ENCODE measurements at places on chromosomes 7 and 10. TPM values are rescaled to one million over a fixed set of nuclear protein-coding genes. Genes with fewer than 3 reads are reported as not detected.
A peak's percentile ranks its signal among the peaks of the same experiment; 100 is the strongest.

DNA sequence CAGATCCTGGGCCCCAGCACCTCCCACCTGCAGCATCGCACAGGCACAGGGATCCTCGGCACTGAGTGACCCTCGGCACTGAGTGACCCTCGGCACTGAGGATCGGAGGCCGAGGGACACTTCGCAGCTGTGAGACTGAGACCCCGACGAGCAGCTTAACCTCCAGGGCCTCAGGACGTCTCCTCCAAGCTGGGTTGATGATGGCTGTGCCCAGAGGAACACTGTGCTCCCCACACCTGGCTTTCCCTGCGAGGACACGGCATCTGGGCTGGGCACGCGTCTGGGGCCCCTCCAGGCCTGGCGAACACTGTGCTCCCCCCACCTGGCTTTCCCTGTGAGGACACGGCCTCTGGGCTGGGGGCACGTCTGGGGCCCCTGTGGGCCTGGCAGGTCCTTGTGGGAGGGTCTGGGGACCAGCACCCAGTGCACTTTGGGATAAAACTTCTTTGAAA, 158.3 kb upstream of the PPP2R2D start:
- H3K27ac ChIP-seq, result no peak overlapping the region
- H3K36me3 ChIP-seq, result no peaks in the 10 kb centered on the region
- peaks cover 3% of the 10 kb centered on the region for H3K27me3 ChIP-seq
- DNase-seq, result no peak
- no peaks in the 10 kb centered on the region for H3K4me1 ChIP-seq
- no peak overlapping the region for H3K4me3 ChIP-seq

GRCh38 chr7:94529516-94529915, 19.9 kb downstream of the CASD1 start:
- no peaks in the 10 kb centered on the region for H3K27me3 ChIP-seq
- no peaks in the 10 kb centered on the region for H3K4me1 ChIP-seq
- DNase-seq, result no peak
- H3K4me3 ChIP-seq, result no peak overlapping the region

- H3K4me3 ChIP-seq, result no peak overlapping the region
- H3K27me3 ChIP-seq, result no peaks in the 10 kb centered on the region
- H3K4me1 ChIP-seq, result no peaks in the 10 kb centered on the region
- no peak overlapping the region for H3K27ac ChIP-seq
Measured at GRCh38 chr7:107103369-107103768, 58.9 kb downstream of the PRKAR2B start.

DNA sequence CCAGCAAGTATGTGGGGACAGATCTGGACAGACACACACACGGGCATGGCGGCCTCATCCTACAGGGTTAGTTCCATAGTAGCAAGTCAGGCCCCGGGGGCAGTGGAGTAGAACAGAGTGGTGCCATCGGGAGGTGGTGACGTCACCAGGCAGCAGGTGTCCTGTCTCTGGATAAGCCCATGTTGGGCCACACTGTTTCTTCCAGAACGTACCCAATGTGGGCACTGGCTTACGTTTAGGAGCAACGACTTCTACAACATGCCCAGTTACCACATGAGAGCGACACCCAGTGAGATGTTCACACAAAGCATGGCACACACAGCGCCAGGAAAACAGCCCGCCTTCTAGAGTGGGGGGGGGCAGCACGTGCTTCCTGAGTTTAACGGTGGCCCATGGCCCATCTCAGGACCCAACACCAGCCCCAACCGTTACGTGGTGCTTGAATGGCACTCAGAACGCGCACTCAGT, 67.8 kb downstream of the CTBP2 start:
- no peaks in the 10 kb centered on the region for H3K36me3 ChIP-seq
- H3K4me3 ChIP-seq, result no peak overlapping the region
- H3K27me3 ChIP-seq, result no peaks in the 10 kb centered on the region
- peak overlapping the region; percentile 59 for H3K27ac ChIP-seq
- peaks cover 35% of the 10 kb centered on the region for H3K4me1 ChIP-seq

- H3K36me3 ChIP-seq, result no peaks in the 10 kb centered on the region
- no peak overlapping the region for H3K4me3 ChIP-seq
- H3K27ac ChIP-seq, result no peak overlapping the region
Measured at GRCh38 chr10:61248013-61248412, 205.2 kb downstream of the TMEM26 start.

TMEM26 gene
- 2.1 TPM for total RNA-seq

DNA sequence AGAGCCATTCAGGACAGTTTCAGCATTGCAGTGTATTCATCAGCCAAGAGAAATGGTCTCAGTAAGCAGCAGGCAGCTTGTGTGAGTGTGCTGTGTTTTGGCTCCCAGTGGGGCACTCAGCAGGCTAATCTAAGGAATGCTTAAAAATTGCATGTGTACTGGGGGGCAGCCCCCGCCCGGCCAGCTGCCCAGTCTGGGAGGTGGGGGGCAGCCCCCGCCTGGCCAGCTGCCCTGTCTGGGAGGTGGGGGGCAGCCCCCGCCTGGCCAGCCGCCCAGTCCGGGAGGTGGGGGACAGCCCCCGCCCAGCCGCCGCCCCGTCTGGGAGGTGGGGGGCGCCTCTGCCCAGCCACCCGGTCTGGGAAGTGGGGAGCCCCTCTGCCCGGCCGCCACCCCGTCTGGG, 116.2 kb downstream of the GRID1 start:
- no peak overlapping the region for H3K27ac ChIP-seq
- no peak for DNase-seq
- H3K36me3 ChIP-seq, result no peaks in the 10 kb centered on the region
- no peak overlapping the region for H3K4me3 ChIP-seq
- no peaks in the 10 kb centered on the region for H3K27me3 ChIP-seq
- no peaks in the 10 kb centered on the region for H3K4me1 ChIP-seq

DNA sequence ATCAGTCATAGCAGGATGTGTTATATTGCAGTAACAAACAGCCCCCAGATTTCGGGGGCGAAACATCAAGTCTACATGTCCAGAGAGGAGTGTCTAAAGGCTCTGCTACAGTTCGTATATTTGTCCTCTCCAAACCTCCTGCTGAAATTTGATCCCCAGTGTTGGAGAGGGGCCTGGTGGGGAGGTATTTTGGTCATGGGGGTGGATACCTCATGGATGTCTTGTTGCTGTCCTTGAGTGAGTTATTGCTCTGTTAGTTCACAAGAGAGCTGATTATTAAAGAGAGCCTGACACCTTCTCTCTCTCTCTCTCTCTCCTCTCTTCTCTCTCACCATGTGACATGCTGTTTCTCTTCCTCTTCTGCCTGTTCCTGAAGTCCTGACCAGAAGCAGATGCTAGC, 343.7 kb downstream of the TCERG1L start:
- DNase-seq, result no peak
- no peak overlapping the region for H3K27ac ChIP-seq
- no peaks in the 10 kb centered on the region for H3K4me1 ChIP-seq
- H3K27me3 ChIP-seq, result peaks cover 1% of the 10 kb centered on the region
- no peaks in the 10 kb centered on the region for H3K36me3 ChIP-seq

CALHM1 gene
- total RNA-seq, result not detected

- no peaks in the 10 kb centered on the region for H3K36me3 ChIP-seq
- no peak for DNase-seq
- peaks cover 8% of the 10 kb centered on the region for H3K27me3 ChIP-seq
- no peak overlapping the region for H3K4me3 ChIP-seq
Measured at GRCh38 chr7:157768198-157768597, 431.4 kb downstream of the DNAJB6 start.

- no peak overlapping the region for H3K4me3 ChIP-seq
- H3K27ac ChIP-seq, result no peak overlapping the region
- DNase-seq, result no peak
- H3K4me1 ChIP-seq, result no peaks in the 10 kb centered on the region
Measured at GRCh38 chr10:26931223-26931622, 70.5 kb upstream of the ABI1 start.

GRCh38 chr7:137328373-137329120, 15.0 kb downstream of the PTN start:
- H3K4me3 ChIP-seq, result no peak overlapping the region
- no peaks in the 10 kb centered on the region for H3K27me3 ChIP-seq
- no peak overlapping the region for H3K27ac ChIP-seq
- no peaks in the 10 kb centered on the region for H3K4me1 ChIP-seq
- no peak for DNase-seq
- H3K36me3 ChIP-seq, result no peaks in the 10 kb centered on the region

- H3K27me3 ChIP-seq, result no peaks in the 10 kb centered on the region
- H3K4me1 ChIP-seq, result peaks cover 22% of the 10 kb centered on the region
- peak overlapping the region; percentile 85 for H3K27ac ChIP-seq
- no peak for DNase-seq
- H3K4me3 ChIP-seq, result peak overlapping the region; percentile 95
Measured at GRCh38 chr7:130070861-130071622, 708 bp downstream of the KLHDC10 start.

- peak overlapping the region; percentile 99 for H3K4me3 ChIP-seq
- H3K36me3 ChIP-seq, result no peaks in the 10 kb centered on the region
- peak overlapping the region; percentile 92 for H3K27ac ChIP-seq
- peaks cover 36% of the 10 kb centered on the region for H3K4me1 ChIP-seq
- H3K27me3 ChIP-seq, result no peaks in the 10 kb centered on the region
Measured at GRCh38 chr10:94402843-94403379, 570 bp downstream of the TBC1D12 start.

SVOPL gene
- total RNA-seq, result 0.98 TPM

- no peak for DNase-seq
- no peaks in the 10 kb centered on the region for H3K27me3 ChIP-seq
- no peak overlapping the region for H3K4me3 ChIP-seq
Measured at GRCh38 chr10:98257198-98257597, 10.8 kb downstream of the LOXL4 start.

GRCh38 chr7:141181812-141182211, 107.9 kb downstream of the TMEM178B start:
- no peak overlapping the region for H3K4me3 ChIP-seq
- no peak overlapping the region for H3K27ac ChIP-seq
- DNase-seq, result no peak

CYP51A1 gene
- total RNA-seq, result 1,068 TPM

CLDN12 gene
- 25.8 TPM for total RNA-seq

- H3K27ac ChIP-seq, result no peak overlapping the region
- no peak for DNase-seq
- H3K27me3 ChIP-seq, result no peaks in the 10 kb centered on the region
Measured at GRCh38 chr7:7652798-7653540, 12.4 kb downstream of the UMAD1 start.

WNT8B gene
- total RNA-seq, result not detected

GPC2 gene
- 1.9 TPM for total RNA-seq

- peaks cover 4% of the 10 kb centered on the region for H3K27me3 ChIP-seq
- no peak overlapping the region for H3K27ac ChIP-seq
- no peaks in the 10 kb centered on the region for H3K36me3 ChIP-seq
- no peaks in the 10 kb centered on the region for H3K4me1 ChIP-seq
- no peak for DNase-seq
- H3K4me3 ChIP-seq, result no peak overlapping the region
Measured at GRCh38 chr7:36683695-36684357, 40.5 kb downstream of the AOAH start.

CDC14C gene
- total RNA-seq, result not detected

GNGT1 gene
- not detected for total RNA-seq

DNA sequence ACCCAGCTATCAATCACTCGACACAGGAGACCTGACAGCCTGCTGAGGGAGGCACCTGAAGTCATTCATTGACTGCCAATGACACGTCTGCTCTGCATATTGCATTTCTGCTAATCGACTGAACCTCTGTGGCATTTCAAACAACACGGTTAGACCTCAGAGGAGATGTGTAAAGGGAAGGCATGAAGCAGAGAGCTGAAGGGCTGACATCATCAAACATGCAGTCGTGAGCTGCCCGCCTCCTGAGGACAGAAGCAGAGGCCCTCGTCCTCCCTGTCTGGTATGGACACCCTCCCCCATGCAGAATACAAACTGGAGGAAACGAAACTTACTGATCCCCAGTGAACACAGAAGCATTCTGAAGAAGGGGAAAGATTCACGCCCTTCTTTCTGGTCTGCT, 462.6 kb upstream of the MGMT start:
- H3K36me3 ChIP-seq, result no peaks in the 10 kb centered on the region
- DNase-seq, result no peak
- no peak overlapping the region for H3K4me3 ChIP-seq
- no peaks in the 10 kb centered on the region for H3K27me3 ChIP-seq

DNA sequence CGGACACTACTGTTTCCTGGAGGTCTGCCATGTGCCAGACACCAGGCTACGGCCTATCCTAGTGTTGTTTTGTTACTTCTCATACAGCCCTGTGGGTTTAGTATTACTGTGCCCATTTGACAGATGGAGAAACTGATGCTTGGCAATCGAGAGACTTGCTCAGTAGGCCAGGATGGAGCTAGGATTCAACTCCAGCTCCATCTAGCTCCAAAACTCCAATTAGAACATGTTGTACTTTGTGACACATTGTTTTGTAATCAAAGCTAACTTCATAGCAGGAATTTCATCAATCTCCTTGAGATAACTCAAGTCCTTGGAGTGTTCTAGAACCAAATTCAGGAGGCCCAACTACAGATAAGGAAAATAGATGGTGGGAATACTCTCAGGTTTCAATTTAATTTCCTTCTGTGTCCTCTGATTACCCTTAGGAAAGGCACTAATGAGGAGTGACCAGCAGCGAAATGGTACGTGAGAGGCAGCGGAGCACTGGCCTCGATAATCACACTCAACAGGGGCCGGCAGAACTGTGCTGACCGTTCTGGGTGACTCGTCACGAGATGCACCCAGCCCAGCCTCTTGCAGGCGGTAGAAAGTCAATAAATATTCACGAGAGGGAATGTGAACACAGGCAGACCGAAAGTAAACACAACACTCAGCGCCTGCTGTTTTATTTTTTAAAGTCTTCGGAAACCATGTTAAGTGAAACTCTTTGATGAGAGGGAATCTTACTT, 269.6 kb upstream of the NEBL start:
- H3K4me3 ChIP-seq, result no peak overlapping the region
- no peaks in the 10 kb centered on the region for H3K27me3 ChIP-seq
- H3K4me1 ChIP-seq, result no peaks in the 10 kb centered on the region
- H3K36me3 ChIP-seq, result no peaks in the 10 kb centered on the region
- no peak overlapping the region for H3K27ac ChIP-seq

SYCE1 gene
- 6.2 TPM for total RNA-seq

VIPR2 gene
- 2.0 TPM for total RNA-seq

- H3K27me3 ChIP-seq, result no peaks in the 10 kb centered on the region
- H3K36me3 ChIP-seq, result no peaks in the 10 kb centered on the region
- H3K4me3 ChIP-seq, result no peak overlapping the region
- H3K27ac ChIP-seq, result no peak overlapping the region
- DNase-seq, result peak; percentile 36
Measured at GRCh38 chr7:39838326-39838725, 111.7 kb upstream of the CDK13 start.

NEBL gene
- total RNA-seq, result 16.7 TPM

- DNase-seq, result no peak
- H3K4me3 ChIP-seq, result no peak overlapping the region
- no peaks in the 10 kb centered on the region for H3K27me3 ChIP-seq
- no peaks in the 10 kb centered on the region for H3K4me1 ChIP-seq
- no peaks in the 10 kb centered on the region for H3K36me3 ChIP-seq
- no peak overlapping the region for H3K27ac ChIP-seq
Measured at GRCh38 chr10:4529266-4529665, 296.7 kb upstream of the AKR1E2 start.

Measured in adrenal gland (tissue), 19 donors.